Ureter (tissue), 1 donor: ENCODE measurements at places on chromosomes 16 and 17. TPM values are rescaled to one million over a fixed set of nuclear protein-coding genes. Genes with fewer than 3 reads are reported as not detected.
A peak's percentile ranks its signal among the peaks of the same experiment; 100 is the strongest.

FOXN1 gene
- 1.5 TPM for total RNA-seq

C16orf96 gene
- total RNA-seq, result not detected

DNA sequence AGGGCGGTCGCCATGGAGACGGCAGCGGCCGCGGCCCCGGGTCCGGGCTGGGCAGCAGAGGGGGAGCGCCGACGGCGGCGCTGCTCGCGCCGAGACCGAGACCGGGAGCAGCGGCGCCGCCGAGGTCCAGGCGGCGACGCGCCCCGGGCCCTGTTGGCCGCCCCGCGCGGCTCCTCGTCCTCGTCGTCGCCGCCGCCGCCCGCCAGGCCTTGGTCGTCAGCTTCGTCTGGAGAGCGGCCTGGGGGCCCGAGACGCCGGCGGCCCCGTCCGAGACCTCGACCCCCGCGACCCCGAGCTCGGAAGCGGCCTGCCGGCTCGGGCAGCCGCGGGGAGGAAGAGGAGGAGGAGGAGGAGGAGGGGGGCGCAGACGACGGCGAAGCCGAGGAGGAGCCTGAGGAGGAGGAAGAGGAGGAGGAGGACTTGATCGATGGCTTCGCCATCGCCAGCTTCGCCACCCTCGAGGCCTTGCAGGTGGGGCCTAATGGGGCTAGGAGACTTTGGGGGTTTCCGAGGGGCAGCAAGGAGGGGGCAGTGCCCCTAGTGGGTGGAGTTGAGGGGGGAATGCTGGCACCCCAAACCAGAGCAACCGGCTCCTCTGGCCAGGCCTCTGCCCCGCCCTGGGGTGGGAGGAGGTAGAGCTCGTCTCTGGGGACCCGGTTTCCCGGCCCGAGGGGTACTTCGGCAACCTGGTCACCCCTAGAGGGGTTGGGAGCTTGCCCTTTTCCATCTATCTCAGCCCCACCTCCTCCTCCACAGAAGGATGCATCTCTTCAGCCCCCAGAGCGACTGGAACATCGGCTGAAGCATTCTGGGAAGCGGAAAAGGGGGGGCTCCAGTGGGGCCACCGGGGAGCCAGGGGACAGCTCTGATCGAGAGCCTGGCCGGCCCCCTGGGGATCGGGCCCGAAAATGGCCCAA, 1.5 kb downstream of the FBRS start:
- peak; percentile 77 for DNase-seq

DNA sequence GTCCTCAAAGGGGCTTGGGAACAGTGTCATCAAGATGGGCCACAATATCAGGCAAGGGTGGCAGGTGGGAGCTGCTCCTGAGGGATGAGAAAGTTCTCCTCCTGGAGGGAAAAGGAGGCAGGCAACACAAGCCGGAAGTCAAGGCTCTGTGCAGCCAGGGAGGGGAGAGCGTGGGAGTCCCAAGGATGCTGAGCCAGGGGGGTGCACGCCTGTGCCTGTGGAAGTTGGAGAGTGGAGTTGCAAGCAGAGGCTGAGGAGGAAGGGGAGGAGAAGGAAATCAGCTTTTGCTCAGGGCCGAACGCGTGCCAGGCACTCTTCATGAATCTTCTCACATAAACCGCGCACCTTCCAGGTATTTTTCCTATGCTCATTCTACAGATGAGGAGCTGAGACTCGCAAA, 7.4 kb upstream of the SLC13A2 start:
- no peak for DNase-seq

GRCh38 chr16:80449392-80449791, 91.4 kb upstream of the DYNLRB2 start:
- no peak for DNase-seq

DNA sequence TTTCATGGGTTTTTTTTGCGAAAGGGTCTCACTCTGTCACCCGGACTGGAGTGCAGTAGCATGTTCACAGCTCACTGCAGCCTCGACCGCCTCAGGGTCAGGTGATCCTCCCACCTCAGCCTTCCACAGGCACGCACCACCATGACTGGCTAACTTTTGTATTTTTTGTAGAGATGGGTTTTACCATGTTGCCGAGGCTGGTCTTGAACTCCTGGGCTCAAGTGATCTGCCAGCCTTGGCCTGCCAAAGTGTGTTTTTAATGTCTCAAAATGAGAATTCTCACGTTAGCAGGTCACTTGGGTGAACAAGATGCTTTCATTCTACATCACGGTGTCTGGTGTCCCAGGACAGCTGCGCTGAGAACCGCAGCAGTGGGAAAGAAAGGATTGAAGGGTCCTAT, 3.2 kb downstream of the FBXO31 start:
- no peak for DNase-seq

- no peak for DNase-seq
Observed at GRCh38 chr17:21245639-21246084, 7.5 kb downstream of the NATD1 start.

DNA sequence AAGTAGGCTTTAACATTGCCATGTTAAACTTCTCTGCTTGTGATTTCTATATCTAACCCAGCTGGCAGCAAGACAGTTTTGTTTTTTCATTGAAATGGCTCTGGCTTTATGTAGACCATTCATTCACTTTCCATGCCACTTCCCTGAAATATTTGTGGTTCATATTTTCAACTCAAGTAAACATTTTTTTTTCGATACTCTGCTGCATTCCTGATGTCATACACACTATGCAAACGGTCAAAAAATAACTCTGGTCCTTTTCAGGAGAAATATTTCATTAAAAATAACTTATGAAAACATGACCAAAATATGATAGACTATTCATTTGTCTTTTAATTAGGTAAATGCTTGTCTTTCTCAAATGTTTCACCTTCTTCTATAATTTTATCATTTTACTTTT, 116.3 kb downstream of the USP22 start:
- no peak for DNase-seq
